ENCODE measurements at places on chromosomes 16 and 17.

GRCh38 chr17:55811536-55811935 lies 60.7 kb downstream of the PCTP start:
- no peak for DNase-seq

DNA sequence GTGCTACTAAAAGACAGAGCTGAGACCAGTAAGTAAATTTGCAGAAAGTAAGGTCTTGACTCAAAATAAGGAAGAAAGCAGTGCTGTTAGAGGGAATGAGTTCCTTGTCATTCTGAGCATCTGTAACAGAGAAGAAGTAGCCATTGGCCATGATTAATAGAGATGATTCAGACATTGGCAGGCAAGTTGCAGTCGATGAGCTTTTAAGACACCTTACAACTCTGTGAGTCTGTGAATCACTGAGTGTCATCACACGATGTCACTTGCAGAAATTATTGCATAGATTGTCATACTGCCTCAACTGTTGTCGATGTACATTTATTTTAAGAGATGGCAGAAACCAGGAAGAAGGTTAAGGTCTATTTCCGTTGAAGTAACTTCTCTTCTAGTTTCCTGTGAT lies 201.1 kb upstream of the CDH13 start:
- no peak for DNase-seq

- no peak for DNase-seq
Observed at GRCh38 chr16:74252329-74252728, 44.3 kb upstream of the PSMD7 start.

DNA sequence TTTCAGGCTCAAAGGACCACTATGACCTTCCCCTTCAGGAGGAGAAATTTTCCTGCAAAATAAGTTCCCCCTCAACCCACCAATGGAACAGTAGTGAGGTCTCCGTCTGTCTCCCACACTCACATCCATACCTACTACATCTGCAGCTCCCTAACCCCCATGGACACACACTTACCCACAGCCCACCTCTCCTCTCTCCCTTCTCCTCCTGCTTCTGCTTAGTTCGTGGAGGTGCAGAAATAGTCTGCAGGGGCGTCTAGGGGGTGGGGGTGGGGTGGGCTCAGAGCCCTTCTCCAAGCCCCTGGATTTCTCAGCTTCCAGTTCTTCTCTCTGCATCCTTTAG lies 8.9 kb downstream of the HOXB4 start:
- no peak for DNase-seq

DNA sequence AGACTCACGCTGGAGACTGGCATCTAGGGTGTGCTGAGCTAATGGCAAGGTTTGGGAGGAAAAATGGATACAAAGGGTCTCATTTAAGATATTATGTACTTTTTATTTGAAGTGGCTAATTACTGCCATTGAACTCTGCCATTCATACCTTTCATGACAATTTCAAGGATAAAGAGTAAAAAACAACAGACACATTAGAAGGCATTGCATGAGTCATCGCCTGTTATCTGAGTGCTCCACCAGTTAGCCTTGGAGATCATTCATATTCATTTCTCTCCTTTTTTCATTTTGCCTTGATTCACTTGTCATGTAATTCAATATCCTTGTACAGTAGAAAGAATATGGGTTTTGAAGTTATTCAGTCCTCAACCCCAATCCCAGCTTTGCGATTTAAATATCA lies 109.5 kb downstream of the CDH8 start:
- no peak for DNase-seq

- DNase-seq: peak; percentile 20
Observed at GRCh38 chr16:50267151-50267631, 840 bp downstream of the ADCY7 start.

- DNase-seq: peak; percentile 52
Observed at GRCh38 chr17:8924595-8924994, 40.9 kb downstream of the PIK3R5 start.

- no peak for DNase-seq
Observed at GRCh38 chr17:11130367-11130766, 110.6 kb upstream of the SHISA6 start.

GRCh38 chr17:32488177-32488542 lies 1.4 kb downstream of the CDK5R1 start:
- no peak for DNase-seq

GRCh38 chr16:751152-752006 lies 9.2 kb upstream of the MSLN start:
- DNase-seq: no peak

DNA sequence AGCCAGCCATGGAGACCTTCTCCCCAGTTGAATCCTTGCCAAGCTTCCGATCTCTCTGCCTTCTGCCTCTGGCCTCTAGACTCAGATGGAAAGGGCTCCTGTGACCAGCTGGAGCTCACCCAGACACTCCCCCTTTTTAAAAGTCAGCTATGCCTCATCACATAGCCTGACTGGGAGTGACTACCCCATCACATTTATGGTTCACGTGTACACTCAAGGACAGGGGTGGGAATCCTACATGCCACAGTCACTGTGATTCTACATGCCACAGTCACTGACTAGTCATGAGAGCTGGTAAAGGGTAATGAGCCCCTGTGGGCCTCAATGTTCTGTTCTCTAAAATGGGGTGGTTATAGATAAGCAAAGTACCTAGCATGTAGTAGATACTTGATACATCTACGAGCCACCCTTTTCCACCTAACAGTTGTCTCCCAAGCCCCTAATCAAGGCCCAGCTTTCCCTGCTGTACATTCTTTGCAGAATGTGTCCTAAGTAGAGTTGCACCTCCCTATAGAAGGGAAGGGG lies 85.1 kb downstream of the RGS9 start:
- no peak for DNase-seq

GRCh38 chr16:79628501-79628975 lies 28.0 kb upstream of the MAF start:
- peak; percentile 88 for DNase-seq

GRCh38 chr17:73430848-73431247 lies 119.0 kb upstream of the CDC42EP4 start:
- peak; percentile 55 for DNase-seq

- DNase-seq: no peak
Observed at GRCh38 chr17:80759377-80759673, 214.7 kb downstream of the RPTOR start.

DNA sequence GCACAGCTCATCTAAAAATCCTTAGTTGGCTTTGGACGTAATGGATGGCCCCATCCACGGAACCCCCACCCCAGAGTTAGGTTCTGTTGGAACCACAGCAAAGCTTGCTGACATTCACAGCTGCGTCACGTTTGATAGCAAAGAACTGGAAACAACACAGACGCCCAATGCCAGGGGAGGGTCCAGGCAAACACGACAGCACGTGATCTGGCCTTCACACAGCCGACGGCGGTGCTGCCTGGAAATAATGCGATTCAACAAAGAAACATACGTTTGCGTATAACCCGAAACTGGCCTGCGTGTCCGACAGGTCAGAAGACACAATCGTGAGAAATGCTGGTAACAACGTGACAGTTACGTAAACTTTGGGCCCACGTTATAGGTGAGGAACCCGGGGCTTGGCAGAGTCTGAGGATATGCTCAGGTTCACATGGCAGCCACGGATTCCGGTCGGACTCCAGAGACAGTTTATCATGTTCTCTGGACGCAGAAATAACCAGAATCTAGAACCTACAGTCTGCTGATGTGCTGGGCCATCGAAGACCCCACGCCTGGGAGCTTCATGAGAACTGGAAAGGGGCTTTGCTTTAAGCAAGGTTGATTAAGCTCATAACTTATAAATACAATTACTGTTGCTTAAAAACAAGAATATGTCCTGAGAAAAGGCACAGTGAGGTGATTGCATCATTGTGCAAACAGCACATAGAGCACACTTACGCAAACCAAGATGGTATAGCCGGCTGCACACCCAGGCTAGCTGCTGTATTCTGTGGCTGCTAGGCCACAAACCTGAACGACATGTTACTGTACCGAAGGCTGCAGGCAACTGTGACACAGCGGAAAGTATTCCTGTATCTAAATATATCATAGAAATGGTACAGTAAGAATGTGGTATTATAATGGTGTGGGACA lies 70.4 kb downstream of the RPH3AL start:
- no peak for DNase-seq

GRCh38 chr17:80997424-80998117 lies 5.9 kb downstream of the CHMP6 start:
- DNase-seq: no peak

GRCh38 chr17:8871081-8871581 lies 3.7 kb upstream of the PIK3R6 start:
- DNase-seq: no peak

- DNase-seq: no peak
Observed at GRCh38 chr17:16954521-16954920, 17.4 kb downstream of the TNFRSF13B start.

DNA sequence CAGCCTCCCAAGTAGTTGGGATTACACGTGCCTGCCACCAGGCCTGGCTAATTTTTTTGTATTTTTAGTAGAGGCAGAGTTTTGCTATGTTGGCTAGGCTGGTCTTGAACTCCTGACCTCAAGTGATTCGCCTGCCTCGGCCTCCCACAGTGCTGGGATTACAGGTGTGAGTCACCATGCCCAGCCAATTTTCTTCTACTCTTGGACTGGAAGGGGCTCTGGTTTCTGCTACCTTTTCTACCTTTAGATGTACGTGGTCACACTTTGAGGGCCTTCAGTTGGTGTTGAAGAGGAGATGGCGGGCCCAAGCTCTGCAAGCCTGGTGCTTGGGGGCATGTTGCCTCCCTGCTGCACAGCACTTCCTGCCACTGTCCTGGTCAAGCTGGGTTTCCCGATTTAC lies 173.6 kb downstream of the PRKCA start:
- no peak for DNase-seq

- DNase-seq: no peak
Observed at GRCh38 chr16:8713635-8714172, 39.3 kb downstream of the ABAT start.

DNA sequence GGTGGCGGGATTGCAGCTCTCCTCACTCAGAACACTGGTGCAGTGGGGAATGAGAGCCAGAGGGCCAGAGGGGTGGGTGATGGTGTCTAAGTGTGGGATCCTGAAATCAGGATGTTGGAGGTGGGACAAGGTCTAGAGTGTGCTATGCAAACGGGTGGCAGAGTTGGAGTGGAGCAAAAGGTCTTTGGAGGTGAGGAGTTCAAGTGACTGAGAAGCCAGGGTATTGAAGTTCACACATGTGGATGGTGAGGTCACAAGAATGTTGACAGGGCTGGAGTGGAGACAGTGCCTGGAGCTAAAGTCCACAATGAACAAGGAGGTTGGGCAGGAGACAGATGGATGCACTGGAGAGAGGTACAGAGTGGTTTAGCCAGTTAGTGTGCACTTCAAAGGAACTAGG lies 38.3 kb upstream of the MAP3K14 start:
- DNase-seq: no peak

DNA sequence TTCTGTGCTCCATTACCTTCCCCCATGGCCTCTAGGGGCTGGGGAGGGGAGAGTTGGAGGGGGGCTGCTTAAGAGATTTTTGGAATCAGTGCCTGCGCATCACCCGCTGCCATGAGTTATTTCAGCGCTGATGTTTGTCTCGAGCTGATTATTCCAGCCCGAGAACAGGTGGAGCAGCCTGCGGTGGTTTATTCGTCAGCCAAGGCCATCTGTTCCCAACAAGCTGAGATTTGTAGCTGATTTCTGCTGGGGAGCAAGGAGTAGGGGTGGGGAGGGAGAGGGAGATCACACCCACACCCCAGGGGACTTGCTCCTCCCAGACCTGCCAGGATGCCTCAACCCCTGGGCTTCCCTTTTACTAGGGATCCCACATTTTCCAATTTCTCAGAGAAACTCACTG lies 23.1 kb downstream of the PIPOX start:
- no peak for DNase-seq

- DNase-seq: no peak
Observed at GRCh38 chr17:43728081-43728480, 30.5 kb downstream of the SOST start.

GRCh38 chr17:45306623-45307022 lies 10.2 kb downstream of the MAP3K14 start:
- DNase-seq: no peak

- no peak for DNase-seq
Observed at GRCh38 chr17:73371836-73372235, 60.0 kb upstream of the CDC42EP4 start.

DNA sequence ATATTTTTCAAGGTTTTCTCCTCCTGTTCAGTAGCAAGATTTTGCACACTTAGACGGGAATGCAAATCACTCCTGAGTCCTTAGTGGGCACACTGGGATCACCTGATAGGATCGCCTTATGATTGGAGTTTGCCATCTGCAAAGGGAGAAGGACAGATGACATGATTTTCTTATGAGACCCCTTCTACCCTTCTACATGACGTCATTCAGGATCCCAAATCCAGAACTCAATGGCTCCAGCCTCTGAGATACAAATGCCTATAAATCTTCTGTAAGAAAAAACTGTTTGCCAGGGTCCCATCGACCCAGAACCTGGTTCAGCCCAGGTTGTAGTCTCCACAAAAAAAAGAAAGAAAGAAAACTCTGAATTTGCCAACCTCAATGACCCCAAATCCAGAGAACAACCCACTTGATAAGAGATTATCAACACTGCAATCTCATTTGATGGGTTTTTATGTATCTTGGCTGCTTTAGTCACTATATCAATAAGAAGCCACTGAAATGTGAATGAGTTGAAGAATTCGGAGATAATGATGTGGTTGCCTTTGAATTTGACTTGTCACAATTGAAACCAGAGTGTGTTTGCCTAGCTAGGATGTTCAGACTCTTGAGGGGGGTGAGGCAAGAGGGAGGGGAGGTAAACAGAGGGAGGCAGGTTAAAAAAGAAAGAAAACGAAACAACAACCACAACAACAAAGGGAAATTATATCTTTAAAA lies 6.7 kb downstream of the ZNF423 start:
- DNase-seq: no peak

GRCh38 chr17:68468788-68469187 lies 11.5 kb upstream of the WIPI1 start:
- DNase-seq: no peak

DNA sequence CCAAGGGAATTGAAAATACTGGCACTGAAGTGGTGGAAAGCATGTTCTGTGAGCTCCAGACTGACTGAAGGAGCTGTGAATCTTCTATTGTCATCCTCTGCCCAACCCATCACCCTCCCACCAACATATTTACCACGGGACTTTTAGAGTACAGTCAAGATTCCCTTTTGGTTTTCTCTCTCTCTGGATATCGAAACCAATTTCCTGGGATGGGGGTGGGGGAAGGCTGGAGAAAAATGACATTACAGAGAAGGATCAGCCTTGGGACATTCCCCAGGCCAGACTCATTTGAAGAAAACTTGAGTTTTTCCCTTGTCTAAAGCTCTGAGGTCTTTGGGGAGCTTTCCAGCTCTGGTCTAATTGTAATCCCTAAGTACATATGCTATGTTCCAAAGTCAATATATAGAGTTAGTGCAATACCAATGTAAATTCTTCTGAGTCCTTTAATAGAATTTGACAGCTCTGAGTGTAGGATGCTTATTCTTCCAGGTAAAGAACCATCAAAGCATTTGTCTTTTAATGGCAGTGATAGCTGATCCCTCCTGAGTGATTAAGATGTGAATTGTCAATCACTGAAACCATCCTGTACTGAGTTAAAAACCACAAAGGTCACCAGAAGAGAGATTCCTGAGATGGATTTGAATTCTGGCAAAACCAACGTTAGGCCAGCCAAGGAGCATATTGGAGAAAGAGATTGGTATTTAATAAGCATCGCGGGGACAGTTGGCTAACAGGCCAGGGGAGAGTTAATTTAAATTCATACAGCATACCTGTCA lies 48.8 kb upstream of the CCL1 start:
- no peak for DNase-seq

- no peak for DNase-seq
Observed at GRCh38 chr17:7026471-7027115, 3.7 kb downstream of the BCL6B start.
